Adrenal gland (tissue), 19 donors: ENCODE measurements at places on chromosomes 4 and X. TPM values are rescaled to one million over a fixed set of nuclear protein-coding genes. Genes with fewer than 3 reads are reported as not detected.

DNA sequence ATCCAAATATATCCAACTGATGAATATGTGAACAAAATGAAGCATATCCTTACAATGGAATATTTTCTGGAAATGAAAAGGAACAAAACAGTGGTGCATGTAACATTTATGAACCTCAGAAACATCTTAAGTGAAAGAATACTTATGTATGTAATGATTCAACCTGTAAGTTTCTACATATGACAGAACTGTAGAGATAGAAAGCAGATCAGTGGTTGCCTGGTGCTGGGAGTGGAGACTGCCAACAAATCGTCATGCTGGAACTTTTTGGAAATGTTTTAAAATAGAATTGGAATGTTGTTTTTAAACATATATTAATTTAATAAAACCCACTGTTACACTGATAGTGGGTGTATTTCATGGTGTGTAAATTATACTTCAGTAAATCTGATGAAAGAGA is 667.5 kb downstream of the RAPGEF2 start:
- H3K27ac ChIP-seq: no peak overlapping the region
- no peaks in the 10 kb centered on the region for H3K4me1 ChIP-seq
- H3K36me3 ChIP-seq: no peaks in the 10 kb centered on the region
- H3K4me3 ChIP-seq: no peak overlapping the region

DNA sequence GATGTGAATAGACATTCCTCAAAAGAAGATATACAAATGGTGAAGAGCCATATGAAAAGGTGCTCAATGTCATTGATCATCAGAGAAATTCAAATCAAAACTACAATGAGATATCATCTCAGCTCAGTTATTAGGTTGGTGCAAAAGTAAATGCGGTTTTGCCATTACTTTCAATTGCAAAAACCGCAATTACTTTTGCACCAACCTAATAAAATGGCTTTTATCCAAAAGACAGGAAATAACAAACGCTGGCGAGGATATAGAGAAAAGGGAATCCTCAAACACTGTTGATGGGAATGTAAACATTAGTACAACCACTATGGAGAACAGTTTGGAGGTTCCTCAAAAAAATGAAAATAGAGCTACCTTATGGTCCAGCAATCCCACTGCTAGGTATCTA is 5.1 kb downstream of the CLIC2 start:
- H3K27ac ChIP-seq: no peak overlapping the region
- no peaks in the 10 kb centered on the region for H3K4me1 ChIP-seq
- no peaks in the 10 kb centered on the region for H3K36me3 ChIP-seq
- no peaks in the 10 kb centered on the region for H3K27me3 ChIP-seq
- no peak for DNase-seq

Gene RGN
- 487 TPM for polyA plus RNA-seq

GRCh38 chr4:7861440-7861881 is 78.2 kb downstream of the AFAP1 start:
- no peaks in the 10 kb centered on the region for H3K27me3 ChIP-seq
- no peak overlapping the region for H3K27ac ChIP-seq
- H3K36me3 ChIP-seq: no peaks in the 10 kb centered on the region
- H3K4me3 ChIP-seq: no peak overlapping the region
- no peaks in the 10 kb centered on the region for H3K4me1 ChIP-seq

Gene TMEM47
- 3.6 TPM for polyA plus RNA-seq

Gene GALNTL6
- 0.16 TPM for polyA plus RNA-seq

DNA sequence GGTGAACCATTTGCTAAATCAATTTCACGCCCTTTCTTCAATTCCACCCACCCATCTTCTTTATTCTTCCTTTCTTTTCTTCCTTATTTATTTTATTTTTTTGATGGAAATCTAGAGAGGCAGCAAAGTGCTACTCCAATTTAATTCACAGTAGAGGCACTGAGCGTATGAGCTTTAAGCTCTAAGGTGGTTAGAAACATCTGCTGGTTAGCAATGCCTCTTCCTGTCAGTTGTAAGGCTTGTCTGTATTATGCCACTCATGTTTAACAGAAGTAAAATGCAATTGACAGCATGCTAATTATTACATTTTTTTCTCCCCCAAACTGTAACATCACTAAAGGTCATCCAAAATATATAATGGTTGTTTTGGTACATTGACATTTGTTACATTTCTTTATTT is 103.8 kb downstream of the EPHA5 start:
- H3K4me3 ChIP-seq: no peak overlapping the region
- H3K27me3 ChIP-seq: no peaks in the 10 kb centered on the region
- peaks cover 3% of the 10 kb centered on the region for H3K36me3 ChIP-seq

Gene EMCN
- 14.6 TPM for polyA plus RNA-seq

DNA sequence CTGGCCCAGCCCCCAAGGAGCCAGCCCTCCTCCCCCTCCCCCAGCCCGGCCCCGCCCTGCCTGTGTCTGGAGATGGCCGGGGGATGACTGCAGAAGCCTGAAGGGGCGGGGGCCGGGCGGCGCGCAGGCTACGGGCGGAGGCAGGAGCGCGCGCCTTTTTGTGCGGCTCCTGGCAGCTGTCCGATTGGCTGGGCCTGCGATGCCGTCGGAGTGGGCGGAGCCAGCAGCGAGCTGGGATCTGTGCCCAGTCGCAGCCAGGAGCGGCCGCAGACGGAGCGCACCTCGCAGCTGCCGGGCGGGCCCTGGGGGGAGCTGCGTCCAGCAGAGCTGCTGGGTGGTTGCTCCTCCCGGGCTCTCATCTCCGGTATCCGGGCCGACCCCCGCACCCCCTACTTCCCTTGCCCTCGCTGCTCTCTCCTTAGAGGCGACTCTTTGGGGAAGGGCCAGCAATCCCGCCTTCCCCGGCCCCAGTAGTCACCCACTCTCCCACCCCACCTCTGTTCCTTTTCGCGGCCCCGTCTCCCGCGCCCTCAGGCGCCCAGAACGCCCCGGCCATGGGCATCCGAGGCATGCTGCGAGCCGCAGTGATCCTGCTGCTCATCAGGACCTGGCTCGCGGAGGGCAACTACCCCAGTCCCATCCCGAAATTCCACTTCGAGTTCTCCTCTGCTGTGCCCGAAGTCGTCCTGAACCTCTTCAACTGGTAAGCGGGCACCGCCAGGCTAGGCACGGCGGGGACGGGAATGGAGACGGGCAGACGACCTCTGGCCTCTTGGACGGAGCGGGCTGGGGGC is at the start of gene GABRQ:
Gene GABRQ, plus strand, starts transcription at position 247 of the 794 bp plus-strand sequence. Its CDS starts 308 bp downstream, at position 555.
- H3K27me3 ChIP-seq: peaks cover 34% of the 10 kb centered on the region
- no peak within 1 kb of the TSS for H3K27ac ChIP-seq
- no peaks in the 10 kb centered on the region for H3K36me3 ChIP-seq
